Neural progenitor cell (in vitro differentiated cells): ENCODE measurements at places on chromosomes 13 and 19. TPM values are rescaled to one million over a fixed set of nuclear protein-coding genes. Genes with fewer than 3 reads are reported as not detected.
A peak's percentile ranks its signal among the peaks of the same experiment; 100 is the strongest.

SERTM1 gene
- 0.28 TPM in 1 of 2 replicates, not detected in the other for total RNA-seq

LHFPL6 gene
- total RNA-seq: 1.7 and 3.0 TPM in 2 replicates

DNA sequence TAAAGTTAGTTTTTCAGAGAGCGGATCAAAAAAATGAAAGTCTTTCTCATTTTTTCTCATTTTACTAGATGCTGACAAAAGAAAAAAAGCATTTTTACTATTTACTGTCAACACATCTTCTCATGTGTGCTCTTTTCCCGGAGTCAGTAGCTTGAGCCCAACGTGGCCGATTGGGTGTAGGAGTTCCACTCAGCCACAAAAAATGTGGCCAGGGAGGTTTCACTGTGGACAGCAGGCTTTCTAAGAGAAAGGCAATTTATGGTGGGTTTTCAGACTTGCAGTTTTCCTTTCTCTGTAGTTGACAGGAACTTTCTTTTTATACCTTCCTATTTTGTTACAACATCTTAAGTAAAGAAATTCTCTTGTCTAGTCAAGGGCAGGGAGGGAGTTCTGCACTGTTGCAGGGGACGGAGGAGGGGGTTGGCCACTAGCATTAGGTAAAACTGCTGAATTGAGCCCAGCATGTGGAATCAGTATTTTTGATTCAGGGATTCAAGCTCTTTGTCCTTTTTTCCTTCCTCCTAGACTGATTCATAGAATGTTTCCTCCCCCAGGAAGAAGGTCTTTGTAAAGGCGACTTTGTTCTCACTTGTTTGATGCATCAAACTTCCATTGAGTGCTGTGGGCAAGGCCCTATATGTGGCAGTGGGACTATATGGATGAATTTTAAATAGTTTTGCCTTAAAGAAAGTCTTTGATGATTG, 123.1 kb downstream of the B3GLCT start:
- peak; percentile 2 for DNase-seq
- H3K36me3 ChIP-seq: no peaks in the 10 kb centered on the region
- no peaks in the 10 kb centered on the region for H3K27me3 ChIP-seq
- peaks cover 7% of the 10 kb centered on the region for H3K4me1 ChIP-seq

- no peak overlapping the region for H3K4me3 ChIP-seq
- no peak overlapping the region for H3K27ac ChIP-seq
- H3K27me3 ChIP-seq: no peaks in the 10 kb centered on the region
- DNase-seq: no peak
Measured at GRCh38 chr13:33855371-33855895, 37.5 kb downstream of the RFC3 start.

GRCh38 chr19:51158474-51159129, 16.5 kb downstream of the SIGLEC7 start:
- H3K4me3 ChIP-seq: no peak overlapping the region
- no peaks in the 10 kb centered on the region for H3K36me3 ChIP-seq
- no peaks in the 10 kb centered on the region for H3K4me1 ChIP-seq
- DNase-seq: peak; percentile 69
- no peaks in the 10 kb centered on the region for H3K27me3 ChIP-seq

DNA sequence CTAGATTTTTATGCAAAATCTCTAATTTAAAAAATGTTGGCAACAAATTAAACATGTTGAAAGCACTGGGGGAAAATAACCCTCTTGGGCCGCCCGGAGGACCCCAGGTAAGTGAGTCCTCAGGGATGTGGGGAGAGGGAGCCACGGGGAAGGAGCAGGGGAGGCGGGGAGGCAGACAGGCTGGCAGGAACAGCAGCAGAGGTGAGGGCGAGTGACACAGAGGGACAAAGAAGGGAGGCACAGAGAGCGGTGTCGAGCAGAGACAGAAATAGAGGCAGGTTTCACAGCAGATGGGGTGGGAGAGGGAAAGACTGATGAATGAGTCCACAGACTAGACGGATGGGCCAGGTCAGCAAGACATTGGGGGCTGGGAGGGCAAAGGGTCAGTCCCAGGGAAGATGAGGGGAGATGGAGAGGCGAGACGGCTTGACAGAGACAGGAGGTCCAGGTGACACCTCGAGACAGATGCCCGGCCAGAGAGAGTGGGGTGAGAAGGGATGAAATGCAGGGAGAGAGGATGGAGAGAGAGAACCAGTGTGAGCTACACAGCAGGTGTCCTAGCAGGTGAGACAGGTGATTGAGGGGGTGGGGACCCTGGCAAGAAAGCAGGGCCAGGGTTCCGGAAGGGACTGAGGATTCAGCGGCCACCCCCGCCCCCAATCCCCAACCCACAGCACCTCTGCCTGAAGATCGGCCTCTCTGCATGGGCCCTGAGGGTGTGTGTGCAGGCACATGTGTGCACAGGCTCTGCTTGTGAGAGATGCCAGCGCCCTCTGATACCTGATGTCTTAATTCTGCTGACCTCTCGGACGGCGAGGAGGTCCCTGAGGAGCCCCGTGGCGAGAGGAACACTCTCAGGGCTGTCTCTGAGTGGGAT, 3.8 kb downstream of the LRRC4B start:
- H3K4me3 ChIP-seq: no peak overlapping the region
- DNase-seq: no peak
- no peaks in the 10 kb centered on the region for H3K36me3 ChIP-seq
- H3K4me1 ChIP-seq: peaks cover 14% of the 10 kb centered on the region

GRCh38 chr19:50264483-50265186, 61.2 kb downstream of the MYH14 start:
- H3K4me1 ChIP-seq: no peaks in the 10 kb centered on the region
- H3K36me3 ChIP-seq: no peaks in the 10 kb centered on the region
- no peak overlapping the region for H3K4me3 ChIP-seq
- H3K27me3 ChIP-seq: no peaks in the 10 kb centered on the region

DNA sequence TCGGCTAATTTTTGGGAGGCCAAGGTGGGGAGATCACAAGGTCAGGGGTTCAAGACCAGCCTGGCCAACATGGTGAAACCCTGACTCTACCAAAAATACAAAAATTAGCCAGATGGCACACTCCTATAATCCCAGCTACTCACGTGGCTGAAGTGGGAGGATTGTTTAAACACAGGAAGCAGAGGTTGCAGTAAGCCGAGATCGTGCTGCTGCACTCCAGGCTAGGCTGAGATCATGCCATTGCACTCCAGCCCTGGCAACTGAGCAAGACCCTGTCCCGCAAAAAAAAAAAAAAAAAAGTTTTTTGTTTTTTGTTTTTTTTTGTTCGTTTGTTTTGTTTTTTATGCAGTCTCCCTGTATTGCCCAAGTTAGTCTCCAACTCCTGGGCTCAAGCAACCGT, 21.2 kb downstream of the MAST1 start:
- no peak overlapping the region for H3K4me3 ChIP-seq
- H3K36me3 ChIP-seq: no peaks in the 10 kb centered on the region
- H3K27ac ChIP-seq: no peak overlapping the region
- H3K4me1 ChIP-seq: no peaks in the 10 kb centered on the region
- H3K27me3 ChIP-seq: no peaks in the 10 kb centered on the region

- DNase-seq: peak; percentile 10
- H3K4me3 ChIP-seq: no peak overlapping the region
- peaks cover 7% of the 10 kb centered on the region for H3K4me1 ChIP-seq
- no peak overlapping the region for H3K27ac ChIP-seq
- no peaks in the 10 kb centered on the region for H3K27me3 ChIP-seq
Measured at GRCh38 chr13:26132756-26133155, 80.9 kb upstream of the SHISA2 start.

DNA sequence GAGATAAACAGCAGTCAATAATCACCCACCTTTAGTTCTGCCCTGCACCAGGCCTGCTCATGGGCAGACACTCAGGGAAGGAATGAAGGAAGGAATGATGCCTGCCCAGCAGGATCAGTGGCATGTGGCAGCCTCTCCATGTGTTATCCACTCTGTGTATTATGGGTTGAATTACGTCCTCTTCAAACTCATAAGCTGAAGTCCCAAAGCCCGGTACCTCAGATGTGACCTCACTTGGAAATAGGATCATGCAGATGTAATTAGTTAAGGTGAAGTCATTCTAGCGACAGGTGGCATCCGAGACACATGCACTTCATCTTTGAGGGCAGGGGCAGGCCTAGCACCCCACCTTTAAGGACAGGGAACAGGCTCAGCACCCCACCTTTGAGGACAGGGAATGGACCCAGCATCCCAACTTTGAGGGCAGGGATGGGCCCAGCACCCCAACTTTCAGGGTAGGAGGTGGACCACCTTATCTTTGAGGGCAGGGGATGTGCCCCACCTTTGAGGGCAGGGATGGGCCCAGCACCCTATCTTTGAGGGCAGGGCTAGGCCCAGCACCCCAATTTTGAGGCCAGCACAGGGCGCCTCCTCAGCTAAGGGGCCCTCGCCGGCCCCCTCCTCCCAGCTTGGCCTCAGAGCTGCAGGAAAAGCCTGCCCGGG, 127.6 kb downstream of the URI1 start:
- H3K4me3 ChIP-seq: no peak overlapping the region
- H3K4me1 ChIP-seq: peaks cover 32% of the 10 kb centered on the region
- no peaks in the 10 kb centered on the region for H3K27me3 ChIP-seq
- peak overlapping the region; percentile 97 for H3K27ac ChIP-seq
- H3K36me3 ChIP-seq: no peaks in the 10 kb centered on the region

- peaks cover 22% of the 10 kb centered on the region for H3K4me1 ChIP-seq
- H3K27ac ChIP-seq: no peak overlapping the region
Measured at GRCh38 chr13:46571189-46571908, 18.4 kb downstream of the LRCH1 start.

DNA sequence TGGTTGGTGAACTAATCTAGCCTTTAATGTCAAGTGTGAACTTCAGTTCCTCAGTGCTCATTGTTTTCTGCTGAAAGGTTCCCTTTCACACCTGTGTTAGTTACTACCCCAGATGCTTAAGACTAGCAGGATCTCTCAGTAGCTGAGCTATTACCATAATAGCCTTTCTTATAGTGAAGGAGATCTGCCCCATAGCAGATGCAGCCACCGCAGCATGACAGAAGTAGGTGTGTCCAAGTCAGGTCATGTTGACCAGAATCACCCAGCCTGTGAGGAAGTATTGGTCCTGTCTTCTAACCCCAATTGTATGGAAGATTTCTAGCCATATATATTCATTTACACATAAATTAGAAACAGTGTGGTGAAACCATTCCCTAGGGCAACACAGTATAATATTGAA, 37.3 kb downstream of the ZAR1L start:
- H3K4me1 ChIP-seq: no peaks in the 10 kb centered on the region
- DNase-seq: no peak
- no peaks in the 10 kb centered on the region for H3K36me3 ChIP-seq
- H3K27ac ChIP-seq: no peak overlapping the region
- H3K27me3 ChIP-seq: no peaks in the 10 kb centered on the region

GRCh38 chr19:28687296-28687695, 525.7 kb downstream of the UQCRFS1 start:
- no peaks in the 10 kb centered on the region for H3K27me3 ChIP-seq
- no peak overlapping the region for H3K4me3 ChIP-seq
- H3K4me1 ChIP-seq: no peaks in the 10 kb centered on the region
- no peaks in the 10 kb centered on the region for H3K36me3 ChIP-seq
- no peak overlapping the region for H3K27ac ChIP-seq

DNA sequence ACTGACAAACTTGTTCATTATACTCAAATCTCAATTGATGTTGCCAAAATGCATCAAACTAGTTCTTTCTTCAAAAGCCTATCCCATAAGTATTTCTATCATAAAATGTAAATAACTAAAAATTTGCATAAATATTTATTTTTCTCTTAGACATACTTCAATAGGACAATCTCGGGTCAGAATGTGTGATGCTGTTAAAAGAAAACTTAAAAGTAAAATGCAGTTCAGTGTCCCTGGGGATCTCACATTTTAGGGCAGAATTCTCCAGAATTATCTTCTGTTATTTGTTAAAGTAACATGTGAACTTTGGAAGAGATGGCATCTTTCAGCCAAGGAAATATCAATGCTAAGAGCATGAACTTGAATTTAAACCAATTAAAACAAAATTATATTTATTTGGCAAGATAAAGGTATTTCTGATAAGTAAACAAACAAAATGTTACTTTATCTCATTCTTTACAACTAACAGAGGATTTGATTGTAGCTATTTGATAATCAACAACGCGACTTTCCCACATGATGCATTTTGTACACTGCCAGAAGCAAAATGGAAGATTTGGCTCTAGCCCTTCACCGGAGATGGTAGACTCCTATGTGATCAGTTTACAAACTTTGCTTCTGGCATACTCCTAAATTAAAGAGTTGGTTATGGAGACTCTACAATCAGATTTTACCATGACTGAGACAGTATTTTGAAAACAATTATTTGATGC, 169.5 kb upstream of the EDNRB start:
- H3K36me3 ChIP-seq: no peaks in the 10 kb centered on the region
- no peak for DNase-seq
